ENCODE measurements at places on chromosomes 2 and 18.

DNA sequence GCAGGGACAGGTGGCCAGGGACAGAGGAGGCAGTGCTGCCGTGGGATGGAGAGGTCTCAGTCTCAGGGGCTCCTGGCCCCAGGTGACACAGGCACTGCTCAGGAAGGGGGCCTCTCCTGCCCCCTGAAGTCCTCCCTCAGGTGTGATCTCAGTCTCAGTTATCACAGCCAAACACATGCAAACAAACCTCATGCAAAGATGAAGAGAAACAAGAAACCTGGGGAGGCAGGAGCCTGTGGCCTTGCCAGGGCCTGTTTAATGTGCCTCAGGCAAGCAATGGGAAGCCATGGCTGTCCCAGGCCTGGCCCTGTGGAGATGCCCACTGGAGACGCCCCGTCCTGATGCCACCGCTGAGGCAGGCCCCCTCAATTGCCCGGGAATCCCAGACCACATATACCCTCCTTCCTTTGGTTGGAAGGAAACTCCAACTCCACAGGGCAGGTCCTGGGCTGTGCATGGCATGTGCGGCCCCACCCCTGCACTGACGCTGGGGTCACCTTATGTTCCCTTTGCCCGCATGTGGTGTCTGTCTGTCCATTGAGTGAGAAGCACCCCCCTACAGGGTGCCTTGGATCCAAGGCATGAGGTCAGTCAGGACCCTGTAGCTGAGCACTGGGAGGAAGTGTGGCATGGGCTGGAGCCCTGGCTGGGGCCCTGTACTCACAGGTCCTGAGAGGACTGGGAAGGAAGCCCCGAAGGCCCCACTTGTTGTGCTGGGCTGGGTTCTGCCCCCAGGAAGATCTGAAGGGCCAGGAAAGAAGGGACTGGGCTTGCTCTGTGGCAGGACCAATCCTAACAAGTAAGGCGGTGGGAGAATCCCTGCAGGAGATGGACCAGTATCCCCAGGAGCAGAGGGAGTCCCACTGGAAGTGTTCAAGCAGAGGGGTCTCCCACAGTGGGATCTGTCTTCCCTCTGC lies 68.8 kb upstream of the RAB6C start:
- DNase-seq, result no peak

DNA sequence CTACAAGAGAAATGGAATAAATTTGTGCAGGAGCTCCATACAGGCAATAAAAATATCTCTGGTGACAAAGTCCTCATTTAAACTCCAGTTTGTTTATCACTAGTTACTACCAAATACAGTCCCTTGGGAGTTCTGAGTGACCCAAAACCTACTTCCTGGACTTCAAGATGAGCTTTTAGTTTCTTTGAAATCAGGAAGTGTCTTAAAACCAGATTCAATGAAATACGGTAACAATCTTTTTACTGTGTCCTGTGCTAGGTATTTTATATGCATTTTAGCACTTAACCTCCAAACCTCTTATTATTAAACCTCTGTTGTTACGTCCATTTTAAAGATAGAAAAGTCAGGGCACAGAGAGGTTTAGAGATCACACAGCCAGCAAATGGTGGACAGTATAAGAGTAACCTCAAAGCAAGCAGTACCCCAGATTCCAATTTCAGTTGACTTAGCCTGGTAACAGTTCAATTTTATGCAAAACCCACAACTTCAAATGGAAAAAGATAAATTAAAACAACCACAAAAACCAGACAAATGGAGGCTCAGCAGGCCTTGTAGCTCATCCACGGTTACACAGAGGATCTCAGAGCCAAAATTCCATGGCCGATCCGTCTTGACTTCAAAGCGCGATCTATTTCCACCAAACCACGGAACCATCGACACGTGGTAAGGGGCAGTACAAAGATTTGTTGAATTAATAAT lies 1.3 kb upstream of the KCMF1 start:
- DNase-seq, result no peak

DNA sequence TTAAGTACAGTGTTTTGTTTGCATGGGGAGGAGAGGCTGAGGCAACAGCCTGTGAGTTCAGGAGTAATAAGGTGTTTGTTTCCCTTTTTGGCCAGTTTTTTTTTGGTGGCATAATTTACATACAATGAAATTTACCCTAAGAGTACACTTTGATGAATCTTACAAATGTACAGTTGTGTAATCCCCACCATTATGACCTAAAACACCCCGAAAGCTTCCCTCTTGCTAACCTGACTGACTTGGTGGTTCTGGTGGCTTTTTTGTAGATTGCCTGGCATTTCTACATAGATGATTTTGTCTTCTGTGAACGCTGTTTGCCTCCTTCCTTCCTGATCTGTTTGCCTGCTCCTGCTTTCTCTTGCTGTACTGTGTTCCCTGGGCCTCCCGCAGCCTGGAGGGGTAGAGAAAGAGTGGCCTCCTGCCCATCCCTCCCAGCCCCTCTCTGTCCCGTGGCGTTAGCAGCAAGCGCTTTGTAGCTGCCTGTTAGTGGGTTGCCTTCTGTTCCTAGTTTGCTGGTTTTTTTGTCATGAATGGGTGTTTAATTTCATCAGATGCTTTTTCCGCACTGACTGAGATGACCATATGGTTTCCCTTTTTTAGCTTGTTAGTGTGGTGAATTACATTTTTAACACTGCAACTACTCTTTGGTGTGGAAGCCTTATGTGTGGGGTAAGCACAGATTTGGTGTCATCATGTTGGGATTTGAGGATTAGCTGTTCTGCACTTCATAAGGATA lies 32.1 kb downstream of the ASAP2 start:
- DNase-seq, result no peak

DNA sequence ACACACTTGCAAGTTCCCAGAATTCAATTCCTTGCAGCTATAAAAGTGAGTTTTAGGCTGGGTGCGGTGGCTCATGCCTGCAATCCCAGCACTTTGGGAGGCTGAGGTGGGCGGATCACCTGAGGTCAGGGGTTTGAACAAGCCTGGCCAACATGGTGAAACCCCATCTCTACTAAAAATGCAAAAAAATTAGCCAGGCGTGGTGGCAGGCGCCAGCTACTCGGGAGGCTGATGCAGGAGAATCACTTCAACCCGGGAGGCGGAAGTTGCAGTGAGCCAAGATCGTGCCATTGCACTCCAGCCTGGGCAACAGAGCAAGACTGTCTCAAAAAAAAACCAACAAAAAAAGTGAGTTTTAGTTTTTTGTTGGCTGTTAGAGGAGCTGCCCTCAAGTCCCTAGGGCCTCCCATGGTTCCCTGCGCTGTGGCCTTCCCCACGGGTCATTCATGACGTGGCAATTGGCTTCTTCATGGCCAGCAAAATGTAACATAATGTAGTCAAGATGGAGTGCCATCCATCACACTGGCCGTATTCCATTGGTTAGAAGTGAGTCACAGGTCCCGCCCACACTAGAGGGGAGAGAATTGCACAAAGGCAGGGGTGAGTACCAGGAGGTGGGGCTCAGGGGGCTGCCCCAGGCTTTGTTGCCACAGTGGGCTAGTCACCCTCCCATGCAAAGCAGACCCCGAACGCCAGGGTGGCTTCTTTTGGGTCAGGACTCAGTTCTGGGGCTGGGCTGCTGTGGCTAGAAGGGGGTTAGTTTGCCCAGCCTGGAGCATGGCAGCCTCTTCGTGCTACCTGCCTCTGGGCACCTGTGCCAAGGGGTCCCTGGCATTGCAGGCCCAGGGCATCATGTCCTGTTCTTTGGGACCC lies 37.7 kb upstream of the INHBB start:
- no peak for DNase-seq

GRCh38 chr2:66566726-66567399 lies 131.9 kb downstream of the MEIS1 start:
- peak; percentile 28 for DNase-seq

GRCh38 chr2:128217671-128218070 lies 101.0 kb downstream of the HS6ST1 start:
- no peak for DNase-seq

DNA sequence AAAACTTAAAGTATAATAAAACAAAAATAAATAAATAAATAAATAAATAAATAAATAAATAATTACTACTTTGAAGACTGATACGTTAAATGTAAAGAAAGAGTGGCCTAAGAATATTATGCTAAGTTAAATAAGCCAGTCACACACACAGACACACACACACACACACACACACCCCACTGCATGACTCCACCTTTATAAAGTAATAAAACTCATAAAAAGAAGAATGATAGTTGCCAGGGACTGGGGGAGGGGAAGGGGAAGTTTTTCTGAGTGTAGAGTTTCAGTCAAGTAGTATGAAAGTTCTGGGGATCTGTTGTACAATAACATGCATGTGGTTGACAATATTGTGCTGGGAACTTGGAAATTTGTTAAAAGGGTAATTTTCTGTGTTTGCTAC lies 1237.5 kb upstream of the GYPC start:
- no peak for DNase-seq

- no peak for DNase-seq
Observed at GRCh38 chr2:60515721-60516226, 37.7 kb downstream of the BCL11A start.

DNA sequence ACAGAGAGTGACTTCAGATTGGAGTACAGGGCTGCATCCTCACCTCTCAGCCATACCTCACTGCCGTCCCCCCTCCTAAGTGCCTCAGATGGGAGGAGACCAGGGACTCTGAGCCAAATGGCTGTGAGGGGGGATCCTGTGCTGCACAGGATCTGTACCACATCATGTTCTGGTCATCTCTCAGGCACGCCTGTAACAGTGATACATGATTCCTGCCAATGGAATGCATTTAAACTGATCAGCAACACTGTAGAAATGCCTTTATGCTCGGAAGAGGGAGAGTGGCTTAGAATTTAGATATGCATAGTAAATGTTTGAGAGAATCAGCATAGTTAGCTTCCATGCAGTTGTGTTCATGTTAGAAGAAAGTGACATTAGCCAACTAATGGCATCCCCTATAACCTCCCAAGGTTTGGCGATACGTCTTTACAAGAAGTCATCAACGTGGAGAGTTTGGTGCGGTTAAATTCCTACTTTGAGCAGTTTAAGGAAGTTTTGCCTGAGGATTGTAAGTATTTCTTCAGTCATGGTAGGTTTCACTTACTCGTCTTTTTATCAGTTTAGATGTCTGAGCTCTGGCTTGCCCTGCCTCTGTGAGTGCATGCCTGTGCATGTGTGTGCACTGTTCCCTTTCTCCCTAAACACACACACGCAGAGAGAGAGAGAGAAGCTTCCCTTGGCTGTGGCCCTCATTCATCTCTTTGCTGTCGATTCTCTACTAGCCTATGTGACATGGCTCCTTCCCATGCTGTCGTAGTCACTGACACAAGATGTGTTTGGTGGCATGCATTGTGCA lies 40.0 kb downstream of the COA5 start:
- DNase-seq, result no peak

- DNase-seq, result no peak
Observed at GRCh38 chr18:76932026-76932819, 109.9 kb downstream of the ZNF236 start.

GRCh38 chr2:146572598-146572997 lies 1272.2 kb upstream of the ACVR2A start:
- no peak for DNase-seq

GRCh38 chr2:144580521-144581161 lies 60.7 kb upstream of the ZEB2 start:
- DNase-seq, result no peak

- no peak for DNase-seq
Observed at GRCh38 chr18:56307354-56308170, 330.8 kb downstream of the TXNL1 start.

GRCh38 chr2:163347982-163348856 lies 387.6 kb downstream of the FIGN start:
- DNase-seq, result peak; percentile 66

DNA sequence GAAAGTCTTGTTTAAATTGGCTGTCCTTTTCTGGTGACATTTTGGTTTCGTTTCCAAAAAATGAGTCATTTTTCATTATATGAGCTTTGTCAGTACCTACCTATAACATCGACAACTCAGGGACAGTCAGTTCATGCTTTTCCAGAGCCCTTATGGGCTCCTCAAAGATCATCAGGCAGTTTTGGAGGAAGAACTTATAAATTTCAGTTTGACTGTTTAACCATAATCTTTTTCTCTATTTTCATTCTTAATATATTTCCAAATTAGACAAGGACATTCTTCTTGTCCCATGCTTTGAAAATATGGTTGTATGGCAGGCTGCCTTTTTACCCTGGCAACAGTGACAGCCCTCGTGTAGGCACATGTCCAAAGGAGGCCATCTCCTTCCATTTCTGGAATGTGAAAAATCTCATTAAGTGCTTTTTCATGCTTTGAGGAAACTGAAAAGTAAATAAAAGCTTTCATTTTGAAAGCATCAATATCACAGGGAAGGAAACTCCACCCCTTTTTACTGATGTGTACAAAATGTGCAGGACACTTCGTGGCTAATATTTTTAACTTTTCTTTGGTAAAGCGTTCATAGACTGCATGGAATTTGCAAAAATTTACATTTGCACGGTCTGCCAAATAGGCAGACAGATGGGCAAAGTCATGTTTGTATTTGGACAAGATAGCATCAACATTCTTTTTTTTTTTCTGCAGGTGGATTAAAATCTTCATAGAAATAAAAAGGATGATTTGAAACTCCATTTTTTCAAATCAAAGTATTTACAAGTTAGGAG lies 7.2 kb upstream of the PROC start:
- DNase-seq, result no peak

DNA sequence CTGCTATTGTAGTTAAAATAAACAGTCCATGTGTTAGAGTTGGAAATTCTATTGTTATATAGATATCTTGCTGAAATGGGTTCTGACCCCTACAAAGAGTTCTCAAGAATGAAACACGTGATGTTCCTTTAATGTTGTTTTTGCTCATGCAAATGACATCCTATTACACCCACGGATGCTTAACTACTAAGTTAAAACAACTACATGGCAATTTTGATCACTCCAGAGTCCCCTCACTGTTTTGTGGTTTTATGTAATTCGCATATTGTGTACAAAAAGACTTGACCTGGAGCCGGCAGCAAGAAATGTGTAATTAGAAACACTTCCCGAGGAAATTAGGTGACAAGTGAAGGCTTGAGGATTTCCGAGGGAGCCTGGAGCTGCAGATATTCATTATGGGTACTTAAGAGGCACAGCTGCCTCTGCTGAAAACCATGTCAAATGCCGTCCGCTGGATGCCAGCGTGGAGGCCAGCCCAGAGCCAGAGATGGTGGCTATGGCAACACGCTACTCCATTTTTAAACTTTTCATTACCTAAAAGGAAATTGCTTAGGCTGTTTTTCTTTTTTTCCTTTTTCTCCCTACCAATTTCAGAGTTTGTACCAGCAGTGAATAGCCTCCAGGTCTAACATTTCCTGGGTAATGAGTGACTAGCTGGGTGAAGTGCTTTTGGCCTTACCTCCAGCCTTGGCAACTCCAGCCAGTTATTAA lies 21.0 kb upstream of the CABLES1 start:
- DNase-seq, result no peak

DNA sequence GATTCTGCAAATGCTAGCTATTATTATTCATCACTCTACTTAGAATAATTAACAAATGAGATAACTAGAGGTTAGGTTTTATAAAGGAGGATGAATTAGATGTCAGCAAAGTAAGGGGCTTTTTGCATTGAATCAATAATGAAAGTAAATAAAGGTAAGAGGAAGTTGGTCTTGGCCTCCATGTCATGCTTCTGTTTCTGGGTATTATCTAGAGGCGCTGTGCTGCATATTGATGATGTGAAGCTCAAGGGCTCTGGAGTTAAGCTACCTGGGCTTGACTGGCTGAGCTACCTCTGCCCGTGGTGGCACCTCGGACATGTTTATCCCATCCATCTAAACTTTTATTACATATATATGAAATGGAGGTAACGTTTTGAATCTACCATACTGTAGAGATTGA lies 350.9 kb downstream of the PARD3B start:
- no peak for DNase-seq
